ENCODE measurements at places on chromosomes 2 and 18.

DNA sequence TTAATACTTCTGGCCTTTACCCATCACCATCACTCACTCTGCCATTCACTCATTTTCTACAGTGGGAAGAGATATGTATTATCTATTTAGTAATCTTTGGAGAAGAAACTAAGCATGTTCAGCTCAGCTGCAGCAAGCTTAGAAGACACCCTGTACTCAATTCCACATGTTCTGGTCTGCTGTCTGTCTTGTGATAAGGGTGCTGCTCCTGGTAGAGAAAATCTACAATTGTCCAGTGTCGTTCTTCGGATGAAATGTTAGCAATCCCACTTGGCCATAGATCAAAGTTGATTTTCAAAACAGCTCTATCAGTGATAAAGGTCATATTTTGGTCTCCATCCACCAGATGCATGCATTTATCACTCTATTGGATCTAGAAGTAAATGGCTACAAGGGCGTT is 337.1 kb downstream of the LRRTM4 start:
- DNase-seq: no peak

- DNase-seq: no peak
Measured at GRCh38 chr2:240441326-240441992, 6.0 kb downstream of the GPC1 start.

DNA sequence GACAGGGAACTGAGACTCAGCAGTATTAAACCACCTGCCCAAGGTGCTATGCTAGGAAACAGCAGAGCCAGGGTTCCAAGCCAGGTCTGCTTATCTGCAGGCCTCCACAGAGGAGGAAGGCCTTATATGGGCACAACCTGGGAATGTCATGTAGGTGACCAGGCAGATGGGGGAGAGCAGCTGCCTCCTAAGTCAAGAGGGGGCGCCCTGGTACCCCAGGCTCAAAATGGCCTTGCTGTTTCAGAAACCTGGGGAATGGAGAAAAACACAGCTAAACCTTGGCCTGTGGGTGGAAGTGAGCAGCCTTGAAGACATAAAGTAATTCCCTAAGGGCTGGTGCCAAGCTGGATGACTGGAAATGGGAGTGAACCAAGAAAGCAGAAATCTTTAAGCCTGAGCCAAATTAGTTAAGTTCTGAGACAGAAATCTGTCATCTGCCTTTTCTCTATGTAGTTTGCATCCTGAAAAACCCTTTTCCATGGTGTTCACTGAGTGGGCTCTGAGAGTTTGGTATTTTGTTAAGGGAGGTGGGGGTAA is 79.1 kb downstream of the MAPK4 start:
- no peak for DNase-seq

DNA sequence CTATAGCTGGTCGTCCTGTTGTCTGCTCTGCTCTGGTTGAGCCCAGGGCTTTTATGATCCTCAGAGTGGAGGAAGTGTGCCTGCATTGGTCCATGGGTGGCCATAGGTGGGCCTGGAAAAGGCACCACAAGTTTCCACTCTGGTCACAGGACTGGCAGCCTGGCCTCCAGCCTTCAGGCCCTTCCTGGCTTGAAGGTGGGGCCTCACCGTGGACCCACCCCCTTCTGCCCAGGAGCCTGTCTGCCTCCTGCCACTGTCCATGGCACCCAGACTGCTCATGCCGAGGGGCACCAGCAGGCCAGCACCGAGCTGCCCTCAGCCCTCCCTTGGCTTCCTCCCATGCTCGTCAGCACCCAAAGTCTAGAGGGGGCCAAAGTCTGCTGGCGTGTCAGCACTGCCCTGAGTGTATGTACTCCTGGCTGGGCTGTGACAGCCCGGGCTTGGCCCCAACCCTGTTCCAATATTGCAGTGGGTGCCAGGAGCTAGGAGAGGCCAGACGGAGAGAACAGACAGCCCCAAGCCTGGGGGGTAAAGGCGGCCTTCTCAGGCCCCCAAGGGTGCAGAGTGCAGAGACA is 529.4 kb downstream of the DCC start:
- no peak for DNase-seq

GRCh38 chr2:215527736-215528135 is 91.9 kb upstream of the FN1 start:
- DNase-seq: no peak

DNA sequence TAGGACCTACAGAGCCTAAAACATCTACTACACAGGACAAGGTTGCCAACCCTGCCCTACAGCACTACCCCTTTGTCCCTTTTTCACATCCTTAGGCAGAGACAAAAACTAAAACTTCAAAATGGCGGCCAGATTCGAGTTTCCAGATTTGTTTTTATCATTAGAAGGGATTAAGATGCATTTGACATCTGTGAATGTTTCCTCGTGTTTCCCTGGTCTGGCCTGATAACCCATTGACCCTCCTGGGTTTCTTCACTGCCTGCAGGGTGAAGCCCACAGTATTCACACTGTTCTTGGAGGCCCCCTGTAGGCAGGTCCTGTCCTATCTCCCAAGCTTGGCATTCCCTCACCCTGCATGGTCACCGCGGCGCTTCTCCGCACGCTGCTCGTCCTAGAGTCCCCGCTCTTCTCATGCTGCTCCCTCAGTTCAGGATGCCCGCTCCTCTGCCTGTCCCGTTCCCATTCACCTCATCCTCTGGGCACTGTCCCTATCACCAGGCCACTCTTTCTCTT is 67.6 kb downstream of the TPGS2 start:
- no peak for DNase-seq

DNA sequence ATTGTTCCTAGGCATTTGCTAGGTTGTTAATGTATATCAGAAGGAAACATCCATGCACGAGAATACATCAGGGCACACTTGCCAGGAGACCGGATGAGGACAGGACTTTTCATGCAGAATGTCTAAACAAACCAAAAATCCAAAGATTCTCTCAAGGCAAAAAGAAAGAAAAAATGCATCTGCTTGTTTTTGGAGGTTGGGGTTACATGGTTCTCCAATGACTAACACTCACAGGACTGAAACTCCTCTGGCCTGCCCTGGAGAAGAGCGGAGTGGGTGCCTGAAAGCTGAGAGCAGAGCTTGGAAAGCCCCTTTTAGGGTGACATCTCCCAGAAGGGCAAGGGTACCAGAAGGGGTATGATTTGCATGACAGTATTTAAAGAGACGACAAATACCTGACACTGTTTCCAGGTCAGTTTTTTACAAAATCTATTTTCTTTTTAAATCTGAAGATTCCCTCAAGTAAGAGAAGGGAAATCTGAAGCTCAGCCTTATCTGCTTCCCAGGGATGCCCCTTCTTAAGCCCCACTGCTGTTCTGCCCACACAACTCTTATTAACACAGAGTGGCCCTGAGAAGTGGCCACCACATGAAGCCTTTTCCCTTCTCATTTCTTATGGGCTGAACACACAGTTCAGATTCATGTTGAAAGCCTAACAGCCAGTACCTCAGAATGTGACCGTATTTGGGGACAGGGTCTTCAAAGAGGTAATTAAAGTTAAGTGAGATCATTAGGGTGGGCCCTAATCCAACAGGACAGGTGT is 216.4 kb downstream of the STK39 start:
- peak; percentile 29 for DNase-seq

DNA sequence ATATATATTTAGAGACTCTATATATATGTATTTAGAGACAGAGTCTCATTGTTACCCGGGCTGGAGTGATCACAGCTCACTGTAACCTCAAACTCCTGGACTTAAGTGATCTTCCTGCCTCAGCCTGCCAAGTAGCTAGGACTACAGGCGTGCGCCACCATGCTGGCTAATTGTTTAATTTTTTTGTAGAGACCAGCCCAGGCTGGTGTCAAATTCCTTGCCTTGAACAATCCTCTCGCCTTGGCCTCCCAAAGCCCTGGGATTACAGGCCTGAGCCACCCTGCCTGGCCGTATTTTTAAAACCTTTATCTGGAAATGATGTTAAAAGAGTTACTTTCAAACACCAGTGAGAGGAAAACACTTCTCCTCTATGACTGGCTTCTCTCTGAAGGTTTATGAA is 30.9 kb upstream of the PGAP1 start:
- no peak for DNase-seq

Measured in smooth muscle cell of the brain vasculature (primary cell).